ENCODE measurements at places on chromosomes 1 and 21.

GRCh38 chr1:64745181-64745985 lies 508 bp downstream of the RAVER2 start:
- DNase-seq: no peak

GRCh38 chr1:205144046-205144720 lies 22.4 kb upstream of the RBBP5 start:
- DNase-seq: no peak

- no peak for DNase-seq
These were observed 11.9 kb downstream of the PODN start for GRCh38 chr1:53073868-53074311.

- DNase-seq: no peak
These were observed 118.6 kb upstream of the KAZN start for GRCh38 chr1:14479865-14480264.

- no peak for DNase-seq
These were observed 428 bp upstream of the ZNF678 start for GRCh38 chr1:227562933-227563323.
